ENCODE measurements at places on chromosomes 13 and 19.

DNA sequence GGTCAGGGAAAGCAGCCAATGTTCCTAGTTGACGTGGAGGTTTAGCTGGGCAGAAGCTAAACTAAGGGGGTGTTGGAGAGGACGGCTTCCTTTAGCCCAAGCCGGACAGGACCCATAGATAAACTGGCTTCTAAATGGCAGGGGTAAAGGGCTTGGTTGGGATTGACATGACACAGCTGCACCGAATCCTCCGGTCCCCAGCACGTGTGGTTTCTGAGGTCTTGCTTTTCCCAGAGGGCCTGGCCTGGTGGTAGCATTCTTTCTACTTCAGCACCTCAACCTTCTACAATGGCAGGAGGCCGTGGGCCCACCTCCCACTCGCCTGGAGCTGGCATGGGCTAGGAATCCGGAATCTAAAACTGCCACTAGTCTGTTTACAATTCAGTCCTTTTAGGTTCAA, 163.0 kb downstream of the FGF9 start:
- DNase-seq: no peak

GRCh38 chr13:74816737-74817136, 665.2 kb downstream of the TBC1D4 start:
- DNase-seq: no peak

DNA sequence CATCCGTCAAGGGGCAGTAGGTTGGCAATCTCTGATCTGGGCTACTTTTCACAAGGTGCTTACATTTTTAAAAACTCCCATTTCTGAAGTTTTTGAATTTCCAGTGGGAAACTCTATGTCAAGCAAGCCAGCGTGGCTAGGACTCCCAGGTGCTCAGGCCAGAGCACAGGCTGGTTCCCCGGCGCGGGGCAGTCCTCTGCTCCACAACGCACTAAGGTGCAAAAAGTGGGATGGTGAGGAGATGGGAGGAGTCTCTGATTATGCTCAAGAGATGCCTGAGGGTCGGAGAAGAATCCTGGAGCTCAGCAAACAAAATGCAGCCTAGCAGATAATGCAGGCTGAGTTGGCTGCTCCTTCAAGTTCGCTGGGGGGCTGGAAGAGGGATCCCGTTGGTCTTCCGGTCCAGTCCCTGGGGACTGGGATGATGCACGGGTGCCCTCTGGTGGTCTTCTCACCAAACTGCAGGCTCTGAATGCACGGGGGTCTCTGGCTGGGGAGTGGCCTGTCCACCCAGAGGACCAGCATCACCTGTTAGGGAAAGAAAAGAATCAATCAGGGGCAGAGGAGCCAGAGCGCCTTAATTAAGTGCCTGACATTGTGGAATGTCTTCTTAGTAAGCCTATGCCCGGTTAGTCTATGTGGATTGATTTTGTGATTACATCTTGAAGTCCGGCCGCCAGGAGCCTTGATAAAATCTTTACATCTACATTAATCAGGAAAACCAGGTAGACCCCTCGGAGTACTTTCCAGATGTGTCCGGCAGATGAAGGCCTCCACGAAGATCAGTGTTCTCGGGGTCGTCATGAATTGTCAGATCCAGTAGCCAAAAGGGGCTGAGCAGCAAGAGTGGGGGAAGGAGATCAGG, 244.4 kb upstream of the MAB21L1 start:
- peak; percentile 58 for DNase-seq

DNA sequence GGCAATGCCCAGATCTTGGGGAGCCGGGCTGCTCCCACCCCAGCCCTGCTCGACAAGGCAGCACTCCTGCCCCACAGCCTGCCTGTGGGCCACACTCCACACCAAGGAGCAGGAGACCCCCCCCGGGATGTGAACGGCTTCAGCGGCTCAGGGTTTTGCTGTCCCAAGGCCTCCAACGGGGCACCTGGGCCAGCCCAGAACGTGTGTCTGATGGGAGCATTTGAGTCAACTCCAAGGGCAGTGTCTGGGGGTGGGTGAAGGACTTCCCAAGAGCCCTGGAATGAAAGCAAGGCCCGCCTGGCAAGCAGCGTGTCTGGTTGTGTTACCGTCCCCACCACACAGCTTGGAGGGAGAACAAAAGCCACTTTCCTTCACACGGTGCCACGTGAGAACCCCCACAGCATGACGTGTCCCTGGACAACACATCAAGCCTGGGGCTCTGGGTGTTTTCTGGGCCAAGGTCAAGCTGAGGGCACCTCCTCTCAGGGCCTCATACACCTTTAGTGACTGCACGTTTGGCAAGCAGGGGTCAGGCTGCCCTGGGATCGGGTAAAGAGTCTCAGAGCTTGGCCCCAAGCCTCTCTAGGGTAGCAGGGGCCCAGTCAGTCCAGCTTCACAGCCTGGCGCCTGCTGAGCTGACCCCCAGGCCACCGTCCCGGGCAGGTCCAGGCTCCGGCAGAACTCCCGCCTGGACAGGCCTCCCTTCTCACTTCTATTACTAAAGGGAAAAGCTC, 6.0 kb downstream of the C13orf46 start:
- DNase-seq: peak; percentile 31

GRCh38 chr19:29812080-29812880, 489 bp downstream of the CCNE1 start:
- DNase-seq: no peak

DNA sequence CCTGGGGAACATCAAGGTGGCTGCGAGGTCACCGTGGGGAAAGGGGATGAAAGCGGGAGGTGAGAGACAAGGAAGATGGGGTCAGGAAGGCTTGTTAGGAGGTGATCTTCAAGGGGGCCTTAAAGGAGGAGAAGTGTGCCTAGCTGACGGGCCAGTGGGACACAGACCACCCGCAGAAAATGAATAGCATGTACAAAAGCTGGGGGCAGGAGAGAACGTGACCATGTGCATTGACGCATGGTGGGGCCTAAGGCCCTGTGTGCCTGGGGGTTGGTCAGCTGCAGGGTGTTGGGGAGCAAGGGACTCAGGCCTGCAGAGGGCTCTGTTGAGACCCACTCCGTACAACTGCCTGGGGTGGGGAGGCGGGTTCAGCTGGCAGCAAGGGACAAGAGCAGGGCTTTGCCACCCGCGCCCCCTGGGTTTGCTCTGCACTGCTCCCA, 5.9 kb downstream of the RAB8A start:
- DNase-seq: no peak

- DNase-seq: no peak
Measured at GRCh38 chr13:76769271-76769791, 116.9 kb downstream of the KCTD12 start.

DNA sequence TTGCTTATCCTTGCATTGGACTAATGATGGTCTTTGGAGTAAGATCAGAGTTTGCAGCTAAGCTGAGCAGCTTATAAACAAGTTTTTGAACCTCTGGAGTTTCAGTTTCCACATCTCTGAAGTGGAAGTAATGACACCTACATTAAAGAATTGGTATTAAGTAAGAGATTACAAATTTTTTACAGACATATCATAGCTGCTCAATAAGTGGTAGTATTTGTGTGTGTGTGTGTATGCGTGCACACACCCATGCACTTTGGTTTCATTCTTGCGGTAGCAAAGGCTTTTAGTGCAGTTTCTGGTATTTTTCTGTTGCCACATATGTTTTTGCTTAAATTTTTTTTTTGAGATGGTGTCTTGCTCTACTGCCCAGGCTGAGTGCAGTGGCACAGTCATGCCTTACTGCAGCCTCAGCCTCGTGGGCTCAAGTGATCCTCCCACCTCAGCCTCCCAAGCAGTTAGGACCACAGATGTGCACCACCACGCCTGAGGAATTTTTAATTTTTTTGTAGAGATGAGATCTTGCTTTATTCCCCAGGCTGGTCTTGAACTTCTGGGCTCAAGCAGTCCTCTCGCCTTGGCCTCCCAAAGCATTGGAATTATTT, 4.5 kb downstream of the NAA16 start:
- no peak for DNase-seq

DNA sequence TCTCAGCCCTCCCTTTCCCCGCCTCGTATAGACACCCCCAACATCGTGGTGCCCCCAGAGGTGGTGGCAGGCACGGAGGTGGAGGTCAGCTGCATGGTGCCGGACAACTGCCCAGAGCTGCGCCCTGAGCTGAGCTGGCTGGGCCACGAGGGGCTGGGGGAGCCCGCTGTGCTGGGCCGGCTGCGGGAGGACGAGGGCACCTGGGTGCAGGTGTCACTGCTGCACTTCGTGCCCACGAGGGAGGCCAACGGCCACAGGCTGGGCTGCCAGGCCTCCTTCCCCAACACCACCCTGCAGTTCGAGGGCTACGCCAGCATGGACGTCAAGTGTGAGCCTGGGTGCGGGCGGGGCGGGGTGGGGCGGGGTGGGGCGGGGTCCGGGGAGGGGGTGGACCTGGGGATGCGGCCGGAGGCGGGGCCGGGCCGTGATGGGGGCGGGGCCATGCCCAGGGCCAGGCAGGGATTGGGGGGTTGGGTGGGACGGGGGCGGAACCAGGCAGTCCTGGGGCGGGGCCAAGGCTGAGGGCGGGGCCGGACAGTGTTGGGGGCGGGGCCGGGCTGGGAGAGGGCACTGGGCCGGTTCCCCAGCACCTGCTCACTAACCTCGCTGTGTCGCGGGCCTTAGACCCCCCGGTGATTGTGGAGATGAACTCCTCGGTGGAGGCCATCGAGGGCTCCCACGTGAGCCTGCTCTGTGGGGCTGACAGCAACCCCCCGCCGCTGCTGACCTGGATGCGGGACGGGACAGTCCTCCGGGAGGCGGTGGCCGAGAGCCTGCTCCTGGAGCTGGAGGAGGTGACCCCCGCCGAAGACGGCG, 7.8 kb downstream of the MAG start:
- peak; percentile 70 for DNase-seq

DNA sequence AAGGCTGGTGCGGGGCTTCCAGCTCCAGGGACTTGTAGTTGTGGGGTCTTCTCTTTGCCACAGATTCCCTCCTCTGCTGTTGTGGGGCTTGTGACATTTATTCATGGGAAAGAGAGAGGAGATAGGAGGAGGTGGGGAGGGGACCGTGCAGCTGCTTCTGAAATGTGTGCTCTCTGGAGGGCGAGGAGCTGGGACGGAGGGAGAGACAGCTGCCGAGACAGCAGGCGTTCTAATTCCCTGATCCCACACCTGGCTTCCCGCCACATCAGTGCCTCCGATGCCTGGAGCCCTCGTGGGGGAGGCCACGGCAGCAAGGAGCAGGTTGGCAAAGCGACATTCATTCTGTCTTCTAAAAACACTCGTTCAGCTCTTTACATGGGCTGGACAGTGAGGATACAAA, 164.4 kb downstream of the USP12 start:
- peak; percentile 31 for DNase-seq

GRCh38 chr19:39158646-39159260, 33.2 kb downstream of the PAK4 start:
- DNase-seq: no peak

- no peak for DNase-seq
Measured at GRCh38 chr19:42288387-42288786, 13.5 kb upstream of the PRR19 start.

- no peak for DNase-seq
Measured at GRCh38 chr19:35592226-35592625, 6.3 kb downstream of the PMIS2 start.

- no peak for DNase-seq
Measured at GRCh38 chr13:27038323-27038722, 133.3 kb downstream of the USP12 start.

DNA sequence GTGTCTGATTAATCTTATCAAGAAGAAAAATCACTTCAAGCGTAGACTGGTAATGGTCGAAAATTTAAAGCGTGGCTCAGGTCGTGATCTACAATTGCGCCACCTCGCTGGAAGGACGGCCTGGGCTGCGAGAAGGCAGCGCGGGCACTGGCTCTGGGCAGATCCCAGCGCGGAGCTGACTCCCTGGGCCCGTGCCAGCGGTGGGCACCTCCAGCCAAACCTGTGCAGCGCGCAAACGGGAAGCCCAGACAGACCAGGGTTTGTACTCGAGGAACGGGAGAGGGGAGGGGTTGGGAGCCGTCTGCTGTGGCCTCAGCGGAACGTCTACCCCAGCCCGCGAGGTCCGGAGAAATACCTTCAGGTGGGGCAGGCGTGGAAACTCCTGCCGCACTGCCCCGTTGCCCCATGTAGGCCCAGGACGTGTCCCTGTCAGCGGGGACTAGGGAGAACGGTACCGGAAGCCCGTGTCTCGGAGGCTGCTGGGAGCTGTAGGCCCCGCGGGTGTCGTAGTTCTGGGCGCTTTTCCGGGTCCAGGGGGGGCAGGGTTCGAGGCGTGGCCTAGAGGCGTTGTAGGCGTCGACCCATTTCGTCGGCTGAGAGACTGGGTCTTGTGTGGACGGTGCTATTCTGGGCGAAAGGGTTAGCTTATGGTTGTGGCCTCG, 21.1 kb downstream of the ZNF274 start:
- no peak for DNase-seq

DNA sequence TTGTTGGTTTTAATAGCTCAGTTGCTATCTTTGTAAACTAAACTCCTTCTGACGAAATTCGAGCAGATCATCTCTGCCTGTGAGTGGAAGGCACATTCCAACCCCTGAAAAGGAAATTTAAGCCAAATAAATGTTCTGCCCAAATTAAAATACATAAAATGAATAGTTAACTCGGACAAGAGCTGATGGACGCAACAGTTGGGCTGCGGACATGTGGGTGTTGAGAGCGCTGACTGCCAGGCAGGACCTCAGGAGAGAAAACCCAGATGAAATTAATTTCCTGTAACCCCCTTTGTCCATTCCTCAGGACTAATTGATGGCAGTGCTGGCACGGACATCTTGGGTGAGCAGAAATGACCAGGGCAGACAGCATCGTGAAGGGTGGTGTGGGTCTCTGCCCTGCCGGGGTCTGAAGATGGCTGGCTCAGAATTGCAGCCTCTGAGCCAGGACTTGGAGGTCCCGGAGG, 86.5 kb downstream of the TSHZ3 start:
- DNase-seq: no peak

- DNase-seq: no peak
Measured at GRCh38 chr13:80312012-80312704, 28.8 kb downstream of the SPRY2 start.

GRCh38 chr13:75685239-75685697, 49.1 kb downstream of the LMO7 start:
- no peak for DNase-seq

- no peak for DNase-seq
Measured at GRCh38 chr19:39934584-39935363, at the start of gene FCGBP. Gene FCGBP, minus strand, starts transcription at chr19:39934634.

DNA sequence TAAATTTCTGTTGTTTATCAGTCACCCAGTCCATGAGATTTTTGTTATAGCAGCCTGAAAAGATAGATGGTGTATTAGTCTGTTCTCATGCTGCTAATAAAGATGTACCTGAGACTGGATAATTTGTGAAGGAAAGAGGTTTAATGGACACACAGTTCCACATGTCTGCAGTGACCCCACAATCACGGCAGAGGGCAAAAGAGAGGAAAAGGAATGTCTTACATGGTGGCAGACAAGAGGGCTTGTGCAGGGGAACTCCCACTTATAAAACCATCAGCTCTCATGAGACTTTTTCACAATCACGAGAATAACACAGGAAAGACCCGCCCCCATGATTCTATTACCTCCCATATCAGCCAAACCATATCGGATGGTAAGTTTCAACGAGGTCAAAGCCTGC, 309.2 kb downstream of the LIG4 start:
- no peak for DNase-seq

All from dorsolateral prefrontal cortex (tissue), 122 donors.